ENCODE measurements at places on chromosomes 2 and 18.
A peak's percentile ranks its signal among the peaks of the same experiment; 100 is the strongest.

DNA sequence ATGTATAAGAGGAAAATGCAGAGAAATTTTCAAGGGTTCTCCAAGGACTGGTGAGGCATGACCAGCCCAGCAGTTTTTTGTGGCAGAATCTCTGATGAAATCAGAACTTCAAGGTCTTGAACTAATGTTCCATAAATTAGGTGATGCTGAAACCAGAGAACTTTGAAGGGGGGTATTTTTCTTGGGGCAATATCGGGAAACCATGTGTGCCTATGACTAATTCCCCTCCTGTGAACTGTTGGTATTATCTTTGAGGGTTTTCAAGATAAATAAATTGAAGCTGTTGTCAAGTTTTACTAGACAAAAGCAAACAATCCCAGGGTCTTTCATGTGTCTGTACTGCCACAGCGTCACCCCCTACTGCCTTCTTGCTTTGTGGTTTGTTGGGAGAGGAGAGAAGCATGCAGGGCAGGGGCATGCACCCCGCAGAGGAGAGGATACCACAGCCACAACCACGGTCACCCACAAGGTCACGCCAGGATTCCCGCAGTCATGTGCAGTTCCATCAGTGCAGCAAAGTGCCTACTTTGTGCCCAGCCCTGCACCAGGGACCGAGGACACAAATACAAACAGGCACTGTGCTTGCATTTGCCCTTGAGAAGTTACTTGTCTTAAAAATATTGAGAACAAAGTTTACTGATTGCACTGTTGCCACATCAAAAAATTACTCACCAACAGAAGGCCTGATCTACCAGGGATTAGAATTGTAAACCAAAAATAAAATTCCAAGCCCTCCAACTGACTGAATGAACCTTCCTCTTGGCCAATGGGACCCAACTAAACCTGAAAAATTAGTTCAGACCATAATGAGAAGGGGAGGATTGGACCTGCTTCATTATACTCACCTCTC, 413.3 kb upstream of the TRIB2 start:
- DNase-seq = peak; percentile 25

- DNase-seq = no peak
These were observed 36.0 kb upstream of the ZNF396 start for GRCh38 chr18:35413163-35413511.

DNA sequence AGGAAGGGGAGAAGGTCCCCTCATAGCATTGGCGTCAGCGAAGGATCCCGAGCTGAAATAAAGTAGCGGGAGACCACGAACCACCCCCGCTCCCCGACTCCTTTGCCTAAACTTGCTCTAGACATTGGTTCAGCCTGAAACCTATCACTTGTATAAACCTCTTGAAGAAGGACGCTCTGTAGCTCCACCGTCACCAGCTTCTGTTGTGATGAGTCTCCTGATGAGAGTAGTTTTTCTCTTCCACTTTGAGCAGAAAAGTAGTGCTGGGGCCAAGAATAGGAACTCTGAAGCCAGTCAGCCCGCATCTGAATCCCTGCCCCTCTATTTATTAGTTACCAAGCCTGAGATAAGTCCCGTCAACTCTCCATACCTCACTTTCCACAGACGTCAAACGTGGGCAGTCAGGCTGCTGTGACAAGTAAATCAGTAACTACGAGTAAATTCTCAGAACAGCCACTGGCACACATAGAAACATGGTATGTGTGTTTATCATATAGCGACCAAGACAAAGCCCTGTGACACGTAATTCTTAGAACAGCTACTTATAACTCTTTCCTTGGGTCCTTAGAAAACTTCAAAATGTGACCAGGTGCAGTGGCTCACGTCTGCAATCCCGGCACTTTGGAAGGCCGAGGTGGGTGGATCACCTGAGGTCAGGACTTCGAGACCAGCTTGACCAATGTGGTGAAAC, 61.7 kb downstream of the CD226 start:
- DNase-seq = no peak

DNA sequence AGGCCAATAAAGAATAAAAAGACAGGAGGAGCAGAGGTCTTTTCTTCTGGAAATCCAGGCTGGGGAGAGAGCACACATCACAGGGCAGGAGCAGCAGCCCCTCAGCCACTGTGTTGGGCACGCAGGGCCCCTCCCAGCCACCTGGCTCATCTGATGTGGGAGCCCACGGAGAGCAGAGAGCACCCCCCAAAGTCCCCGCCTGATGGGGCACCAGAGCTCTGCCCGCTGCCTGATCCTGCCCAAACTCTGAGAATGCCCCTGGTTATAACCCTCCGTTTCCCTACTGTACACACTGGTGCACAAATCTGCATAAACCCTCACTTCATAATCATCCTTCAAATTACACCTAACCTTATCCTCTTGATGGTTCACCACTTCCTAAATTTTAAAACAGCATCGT, 111.3 kb downstream of the HDAC4 start:
- no peak for DNase-seq

DNA sequence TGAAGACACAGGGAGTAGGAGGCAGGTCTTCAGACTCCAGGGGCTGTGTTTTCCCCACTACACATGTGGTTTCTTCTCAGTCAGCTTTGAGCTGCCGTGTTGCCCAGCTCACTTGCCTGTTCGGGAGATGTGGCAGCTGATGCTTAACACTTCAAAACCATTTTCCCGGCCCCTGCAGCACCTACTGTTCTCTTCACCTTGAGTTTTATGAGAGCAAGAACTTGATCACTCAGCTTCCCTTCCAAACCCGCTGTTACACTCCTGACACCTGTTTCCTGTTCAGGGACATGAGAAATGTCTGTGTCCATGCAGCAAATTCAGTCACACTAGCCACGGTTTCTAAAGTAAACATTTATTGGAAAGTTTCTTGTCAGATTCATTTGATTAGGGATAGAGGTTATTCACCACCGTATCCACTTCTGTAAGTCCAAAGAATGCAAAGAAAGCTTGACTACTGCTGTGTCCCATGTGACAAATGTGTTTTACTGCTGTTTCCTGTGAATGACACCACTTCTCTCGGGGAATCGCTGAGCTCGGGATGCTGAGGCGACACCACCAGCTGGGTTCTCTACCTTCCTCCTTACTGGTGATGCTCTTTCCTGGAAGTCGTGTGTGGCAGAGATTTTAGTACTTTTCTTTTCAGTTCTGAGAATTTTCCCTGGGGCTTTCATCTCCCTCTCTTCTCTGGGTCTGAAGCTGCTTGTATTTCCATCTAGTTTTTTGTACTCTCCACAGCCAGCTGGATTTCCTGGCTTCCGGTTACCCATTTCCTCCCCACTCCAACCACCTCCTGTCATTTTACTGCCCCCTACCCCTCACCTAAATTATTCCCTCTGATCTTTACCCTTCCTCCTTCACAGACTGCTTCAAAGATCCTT, 91.7 kb downstream of the KLF7 start:
- no peak for DNase-seq

GRCh38 chr2:165804719-165805118, 10.7 kb upstream of the GALNT3 start:
- peak; percentile 19 for DNase-seq

DNA sequence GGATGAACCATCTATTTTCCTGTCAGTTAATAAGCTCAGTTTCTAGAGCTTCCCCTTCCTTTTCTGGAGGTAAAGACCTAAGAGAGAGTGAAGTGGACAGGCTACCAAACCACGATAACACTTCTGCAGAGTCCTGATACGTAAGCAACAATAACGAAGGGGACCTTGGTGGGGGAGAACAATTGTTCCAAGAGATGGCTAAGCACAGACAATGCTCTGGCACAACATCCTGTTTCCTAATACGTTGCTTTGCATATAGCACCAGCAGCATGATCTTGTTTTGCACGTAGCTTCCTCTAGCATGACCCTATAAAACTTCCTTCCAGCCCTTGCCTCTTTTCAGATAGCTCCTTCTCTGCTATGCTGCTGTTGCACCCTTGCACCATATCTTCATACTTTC, 247.3 kb downstream of the RAD51AP2 start:
- DNase-seq = no peak

DNA sequence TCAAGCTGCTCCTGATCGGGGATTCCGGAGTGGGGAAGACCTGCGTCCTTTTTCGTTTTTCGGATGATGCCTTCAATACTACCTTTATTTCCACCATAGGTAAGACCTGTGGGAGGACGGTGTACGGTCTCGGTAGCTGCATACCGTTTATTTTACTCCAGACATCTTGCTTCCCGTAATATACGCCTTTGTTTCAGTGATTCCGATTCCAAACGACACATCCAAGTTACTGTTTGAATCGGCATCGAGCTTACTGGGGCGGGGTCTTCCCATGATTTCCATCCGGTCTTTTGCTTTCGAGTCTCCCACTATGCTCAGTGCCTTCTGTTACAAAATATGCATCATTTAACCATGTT, 731 bp downstream of the RAB10 start:
- peak; percentile 14 for DNase-seq

GRCh38 chr18:63142594-63143225, 176.9 kb downstream of the BCL2 start:
- DNase-seq = no peak

DNA sequence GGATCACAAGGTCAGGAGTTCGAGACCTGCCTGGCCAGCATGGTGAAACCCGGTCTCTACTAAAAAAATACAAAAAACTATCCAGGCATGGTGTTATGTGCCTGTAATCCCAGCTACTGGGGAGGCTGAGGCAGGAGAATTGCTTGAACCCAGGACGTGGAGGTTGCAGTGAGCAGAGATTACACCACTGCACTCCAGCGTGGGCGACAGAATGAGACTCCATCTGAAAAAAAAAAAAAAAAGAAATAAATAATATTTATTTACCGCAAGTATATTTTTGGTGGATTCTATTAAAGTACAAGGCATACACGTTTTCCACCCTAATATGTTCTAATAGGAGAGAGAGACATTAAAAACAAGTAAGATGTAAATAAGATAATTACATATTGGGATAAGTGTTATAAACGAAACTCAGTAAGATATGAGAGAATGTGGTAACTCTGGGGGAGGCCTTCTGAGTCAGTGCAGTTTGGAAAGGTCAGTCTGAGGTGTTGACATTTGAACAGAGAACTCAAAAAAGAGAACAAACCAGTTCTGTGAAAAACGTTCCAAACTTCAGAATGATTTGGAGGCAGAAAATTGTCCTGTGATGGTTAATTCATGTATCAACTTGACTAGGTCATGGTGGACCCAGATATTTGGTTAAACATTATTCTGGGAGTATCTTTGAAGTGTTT, 8.8 kb upstream of the POLI start:
- peak; percentile 43 for DNase-seq

DNA sequence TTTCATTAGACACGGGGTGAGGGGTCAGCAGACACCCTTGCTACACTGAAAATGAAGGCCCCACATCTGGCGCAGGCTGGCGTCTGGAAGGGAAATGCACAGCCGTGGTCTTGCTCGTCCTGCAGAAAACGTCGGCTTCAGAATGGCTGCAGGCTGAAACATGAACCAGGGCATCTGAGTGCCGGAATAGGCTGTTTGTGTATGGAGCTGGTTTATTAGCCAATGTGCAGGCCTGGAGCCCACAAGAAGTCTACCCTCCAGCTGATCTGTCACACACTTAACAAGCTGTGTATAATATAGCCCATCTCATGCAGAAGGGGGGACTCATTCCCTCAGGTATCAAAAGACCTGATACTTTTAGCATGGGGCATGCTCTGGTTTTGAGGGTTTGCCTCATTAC, 153.4 kb upstream of the SOX11 start:
- no peak for DNase-seq

DNA sequence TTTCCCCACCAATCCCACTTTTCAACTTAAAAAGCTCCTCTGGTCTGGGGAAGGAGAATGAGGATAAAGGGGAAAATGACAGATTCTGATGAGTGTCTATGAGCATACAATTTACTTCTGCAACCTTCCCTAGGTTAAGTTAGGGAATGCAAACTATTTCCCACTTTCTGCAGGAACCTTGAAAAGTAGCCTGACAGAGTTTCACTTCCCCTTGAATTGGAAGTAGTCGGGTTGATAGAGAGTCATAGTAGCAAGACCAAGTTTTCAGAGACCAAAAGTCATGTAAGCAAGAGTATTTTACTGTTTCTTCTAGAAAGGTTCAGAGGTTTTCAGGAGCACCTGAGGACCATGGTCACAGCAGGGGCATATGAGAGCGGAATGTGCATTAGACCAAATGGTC, 815.1 kb downstream of the CPS1 start:
- DNase-seq = no peak

DNA sequence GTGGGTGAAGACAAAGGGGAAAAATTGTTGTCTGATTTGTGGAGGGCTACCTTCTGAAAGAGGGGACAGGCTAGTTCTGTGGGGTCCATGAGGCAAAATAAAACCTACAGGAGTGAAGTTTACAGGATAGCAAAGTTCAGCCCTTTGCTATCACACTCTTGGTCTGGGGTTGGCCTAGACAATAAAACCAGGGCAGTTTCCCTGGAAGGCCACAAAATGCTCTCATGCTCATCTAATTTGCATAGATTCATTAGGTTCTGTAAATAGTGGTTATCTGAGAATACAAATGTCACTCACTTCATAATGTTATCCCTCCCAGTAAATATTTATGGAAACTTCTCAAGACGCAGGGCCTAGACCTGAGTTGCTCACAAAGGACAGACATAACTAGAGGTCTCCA, 63.6 kb downstream of the INSIG2 start:
- DNase-seq = no peak

DNA sequence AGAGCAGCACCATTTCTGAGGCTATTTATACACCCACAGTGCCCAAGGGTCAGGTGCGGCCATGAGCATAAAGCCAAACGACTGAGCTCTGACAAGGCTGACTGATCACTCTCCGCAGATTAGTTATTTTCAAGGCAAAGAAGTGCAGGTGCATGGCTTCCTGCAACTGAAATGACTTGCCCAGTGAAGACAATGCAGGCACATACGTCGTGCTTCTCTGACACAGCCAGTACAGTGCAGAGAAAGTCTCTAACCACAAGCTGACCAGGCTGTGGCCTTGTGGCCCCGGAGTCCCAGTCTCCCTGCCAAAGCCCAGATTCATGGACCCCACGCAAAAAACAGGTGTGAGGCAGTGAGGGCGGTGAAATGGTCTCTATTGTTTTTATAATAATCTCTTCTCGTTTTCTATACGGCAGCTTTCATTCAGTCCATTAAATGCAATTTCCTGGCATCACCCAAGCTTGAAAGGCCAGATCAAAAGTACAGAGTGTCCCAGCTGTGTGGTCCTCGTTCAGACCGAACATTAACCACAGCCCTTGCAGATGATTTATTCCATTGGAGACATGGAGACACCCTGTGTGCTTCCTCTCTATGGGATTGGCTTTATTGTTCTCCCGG, 447.0 kb upstream of the ID2 start:
- no peak for DNase-seq

DNA sequence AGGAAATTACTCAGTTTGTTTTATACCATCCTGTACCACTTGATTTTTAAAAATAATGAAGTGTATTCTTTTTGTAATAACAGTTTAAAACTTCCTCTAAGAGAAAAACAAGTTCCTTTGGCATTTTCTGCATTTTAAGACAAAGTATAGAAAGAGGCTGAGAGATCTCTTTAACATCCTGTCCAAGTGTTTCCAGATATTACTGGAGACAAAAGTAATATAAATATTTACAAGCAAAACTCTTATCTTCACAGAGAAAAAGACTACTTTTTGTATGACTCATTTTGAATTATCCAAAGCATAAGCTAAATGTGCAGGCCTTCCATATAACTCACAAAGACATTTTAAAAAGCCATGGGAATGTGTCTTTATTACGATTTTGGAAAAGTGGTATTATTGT, 221.1 kb downstream of the RDH14 start:
- DNase-seq = no peak

- peak; percentile 32 for DNase-seq
These were observed 143.0 kb downstream of the ARL6IP6 start for GRCh38 chr2:152861349-152861942.
